NCI-H345 (cell line): ENCODE measurements at places on chromosomes 13 and 19.

GRCh38 chr13:30618930-30619279 is 1.2 kb downstream of the USPL1 start:
- no peak for DNase-seq

- DNase-seq: no peak
Measured at GRCh38 chr13:41026788-41027187, 7.7 kb upstream of the ELF1 start.

DNA sequence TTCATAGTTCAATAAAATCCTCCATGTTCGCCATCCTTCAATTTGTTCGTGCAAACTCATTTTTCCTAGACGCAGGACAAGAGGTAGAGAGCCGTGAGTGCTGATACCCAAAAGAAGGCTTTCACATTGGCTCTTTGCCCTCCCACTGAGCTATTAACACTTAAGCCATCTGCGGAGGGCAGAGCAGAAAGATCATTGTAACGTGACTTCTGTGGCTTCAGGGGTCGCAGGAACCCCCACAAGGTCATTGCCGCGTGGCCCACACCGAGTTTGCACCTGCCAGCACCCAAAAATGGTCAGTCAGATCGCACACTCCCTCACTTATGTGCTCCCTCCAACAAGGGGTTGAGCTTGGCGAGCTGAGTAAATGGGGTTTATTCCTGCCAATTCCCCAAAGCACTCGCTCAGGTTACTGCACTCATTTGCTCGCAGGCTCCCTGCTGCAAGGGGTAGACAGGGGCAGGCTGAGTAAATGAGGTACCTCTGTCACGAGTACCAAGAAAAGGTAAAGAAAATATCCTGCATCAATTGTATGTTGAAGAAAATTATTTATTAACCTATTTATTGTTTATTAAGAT is 144.1 kb downstream of the PRR20E start:
- DNase-seq: no peak

DNA sequence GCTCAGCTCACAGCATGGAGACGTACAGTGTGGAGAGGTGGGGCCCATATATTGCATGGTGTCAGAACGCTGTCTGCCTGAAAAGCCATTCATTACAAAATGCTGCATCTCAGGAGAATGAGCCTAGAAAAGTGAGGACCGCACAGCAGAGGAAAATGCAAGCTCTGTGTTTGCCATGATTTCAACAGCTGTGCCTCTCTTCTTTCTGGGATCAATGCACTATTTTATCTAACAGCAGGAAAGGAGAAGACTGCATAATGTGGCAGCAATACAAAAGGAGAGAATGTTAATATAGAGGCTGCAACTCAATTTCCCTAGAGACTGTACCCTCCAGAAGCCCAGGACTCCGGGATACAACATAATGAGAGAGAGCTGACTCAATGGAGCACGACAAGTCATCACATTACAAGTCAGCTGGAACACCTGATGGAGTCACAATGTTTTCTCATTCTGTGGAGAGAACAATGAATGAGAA is 368.0 kb downstream of the FGF14 start:
- DNase-seq: peak; percentile 99

- DNase-seq: no peak
Measured at GRCh38 chr19:8611391-8611876, 919 bp upstream of the ADAMTS10 start.

DNA sequence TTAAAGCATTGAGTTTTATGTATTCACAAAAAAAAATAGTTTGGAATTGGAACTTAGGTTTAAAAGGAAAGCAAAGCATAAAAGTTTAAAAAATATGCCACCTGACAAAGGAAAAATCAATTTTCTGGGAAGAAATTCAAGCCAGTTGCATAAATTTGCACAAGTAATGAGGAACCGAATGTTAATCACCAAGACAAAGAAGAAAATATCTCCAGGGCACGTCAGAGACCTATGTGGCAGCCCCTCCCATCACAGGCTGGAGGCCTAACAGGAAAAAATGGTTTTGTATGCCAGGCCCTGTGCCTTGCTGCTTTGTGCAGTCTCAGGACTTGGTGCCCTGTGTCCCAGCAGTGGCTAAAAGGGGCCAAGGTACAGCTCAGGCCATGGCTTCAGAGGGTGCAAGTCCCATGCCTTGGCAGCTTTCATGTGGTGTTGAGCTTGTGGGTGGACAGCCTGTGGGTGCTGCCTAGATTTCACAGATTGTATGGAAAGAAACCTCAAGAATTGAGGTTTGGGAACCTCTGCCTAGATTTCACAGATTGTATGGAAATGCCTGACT is 767.2 kb upstream of the SLC10A2 start:
- DNase-seq: no peak

GRCh38 chr19:6678690-6679109 is 8.7 kb upstream of the TNFSF14 start:
- DNase-seq: no peak

DNA sequence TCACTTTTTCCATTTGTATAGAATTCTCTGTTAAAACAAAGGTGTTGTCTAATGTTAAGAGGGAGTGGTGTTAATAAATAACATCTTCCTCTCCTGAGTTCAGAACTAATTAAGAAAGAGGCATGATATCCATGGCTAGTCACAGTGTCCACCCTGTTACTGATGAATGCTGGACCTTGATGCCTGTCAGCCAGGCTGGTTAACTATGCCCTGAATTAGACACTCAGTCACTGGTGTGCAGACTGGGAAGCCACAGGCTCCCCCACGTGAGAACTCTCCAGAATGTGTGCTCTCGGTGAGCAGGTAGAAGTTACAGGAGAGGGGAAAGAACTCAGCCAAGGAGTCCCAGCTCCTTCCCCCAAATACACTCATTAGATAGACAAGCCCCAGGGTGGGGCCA is 56.1 kb upstream of the RNF113B start:
- no peak for DNase-seq

DNA sequence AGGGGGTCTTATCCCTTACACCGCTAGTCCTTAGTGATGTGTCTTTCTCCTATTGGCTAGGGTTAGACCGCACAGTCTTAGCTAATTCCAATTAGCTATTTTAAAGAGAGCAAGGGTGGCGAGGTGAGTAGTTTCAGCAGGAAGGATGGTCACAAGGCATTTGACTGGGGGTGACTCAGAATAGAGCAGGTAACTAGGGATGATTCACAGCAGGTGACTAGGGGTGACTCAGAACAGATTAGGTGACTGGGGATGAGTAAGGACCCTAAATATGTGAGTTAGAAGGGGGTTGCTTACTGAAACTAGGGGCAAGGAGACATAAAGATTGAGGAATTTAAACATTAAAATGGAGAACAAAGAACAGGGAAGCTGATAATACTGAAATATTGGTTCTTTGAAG is 64.3 kb downstream of the ZNF66 start:
- DNase-seq: no peak

DNA sequence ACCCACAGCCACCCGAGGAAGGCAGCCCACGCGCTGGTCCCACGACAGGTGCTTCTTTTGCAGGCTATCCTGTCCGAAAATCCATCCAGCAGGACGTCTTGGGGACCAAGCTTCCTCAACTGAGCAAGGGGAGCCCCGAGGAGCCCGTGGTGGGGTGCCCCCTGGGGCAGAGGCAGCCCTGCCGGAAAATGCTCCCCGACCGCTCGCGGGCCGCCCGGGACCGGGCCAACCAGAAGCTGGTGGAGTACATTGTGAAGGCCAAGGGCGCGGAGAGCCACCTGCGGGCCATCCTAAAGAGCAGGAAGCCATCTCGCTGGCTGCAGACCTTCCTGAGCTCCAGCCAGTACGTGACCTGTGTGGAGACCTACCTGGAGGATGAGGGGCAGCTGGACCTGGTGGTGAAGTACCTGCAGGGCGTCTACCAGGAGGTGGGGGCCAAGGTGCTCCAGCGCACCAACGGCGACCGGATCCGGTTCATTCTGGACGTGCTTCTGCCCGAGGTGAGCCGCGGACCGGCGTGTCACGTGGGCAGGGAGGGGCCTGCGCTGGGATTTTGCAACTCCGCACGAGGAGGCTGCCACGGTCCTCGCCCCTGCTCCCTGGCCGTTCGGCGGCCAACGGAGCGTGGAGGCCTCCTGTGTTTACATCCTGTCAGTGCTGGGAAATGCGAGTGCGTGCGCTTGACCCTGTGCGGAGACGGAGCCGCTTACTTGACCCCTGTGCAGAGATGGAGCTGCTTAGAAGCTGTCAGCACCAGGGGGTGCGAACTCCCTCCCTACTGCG is 12.9 kb upstream of the NDUFS7 start:
- DNase-seq: no peak

DNA sequence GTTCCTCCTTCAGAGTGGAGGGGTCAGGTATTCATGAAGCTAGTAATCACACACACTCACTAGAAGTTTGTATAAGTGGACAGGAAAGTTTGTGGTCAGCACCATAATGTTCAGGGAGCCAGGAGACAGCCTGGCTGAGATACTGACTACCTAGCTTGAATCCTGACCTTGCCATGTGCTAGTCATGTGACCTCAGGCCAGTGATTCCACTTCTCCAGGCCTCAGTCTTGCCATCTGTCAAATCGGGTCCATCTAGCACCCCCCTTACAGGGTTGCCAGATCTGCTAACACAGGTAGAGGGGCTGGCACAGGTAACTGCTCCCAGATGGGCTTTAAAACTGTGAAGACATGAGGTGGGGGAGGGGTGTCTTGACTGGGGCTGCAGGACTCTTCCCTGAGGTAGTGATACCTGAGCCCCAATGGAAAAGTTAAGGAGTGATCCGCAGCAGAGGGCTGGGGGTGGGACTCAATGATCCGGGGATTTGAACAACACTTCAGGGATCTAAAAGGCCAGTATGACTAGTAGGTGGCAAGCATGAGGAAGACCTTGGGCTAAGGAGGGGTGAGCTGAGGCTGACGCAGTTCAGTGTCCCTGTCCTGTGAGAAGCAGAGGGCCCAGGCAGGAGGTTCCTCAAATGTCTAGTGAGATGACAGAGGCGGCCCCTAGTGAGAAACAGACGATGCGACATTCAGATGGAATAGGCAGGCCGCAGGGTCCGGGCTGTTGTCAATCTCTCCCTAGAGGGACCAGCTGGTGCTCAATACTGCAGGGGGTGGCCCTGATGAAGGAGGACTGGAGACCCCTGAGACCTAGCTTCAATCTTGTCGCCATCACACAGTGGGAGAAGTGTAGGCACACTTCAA is 8.5 kb downstream of the ACTMAP start:
- no peak for DNase-seq

- no peak for DNase-seq
Measured at GRCh38 chr19:38743394-38744297, 628 bp downstream of the CAPN12 start.
